ENCODE measurements at places on chromosomes 2 and 18.
A peak's percentile ranks its signal among the peaks of the same experiment; 100 is the strongest.

DNA sequence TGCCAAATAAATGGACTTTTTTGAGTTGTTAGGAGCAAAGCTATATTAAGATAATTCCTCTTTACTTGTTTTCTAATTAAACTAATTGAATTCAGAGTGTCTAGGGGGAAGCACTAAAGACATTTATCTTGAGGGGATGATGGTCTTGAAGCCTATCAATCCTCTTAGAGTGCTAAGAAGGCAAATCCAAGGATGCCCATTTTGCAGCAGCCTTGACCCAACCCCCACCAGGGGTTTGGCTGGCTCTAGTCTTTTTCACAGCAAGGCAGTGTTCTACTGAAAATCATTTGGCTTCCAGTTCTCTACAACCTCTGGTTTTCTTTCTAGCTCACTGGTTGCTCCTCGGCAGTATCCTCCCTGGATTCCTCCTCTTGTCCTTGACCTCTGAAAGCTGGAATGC lies 6.5 kb upstream of the RAX start:
- DNase-seq, result no peak

- DNase-seq, result no peak
Observed at GRCh38 chr2:226953826-226954225, 118.0 kb downstream of the RHBDD1 start.

GRCh38 chr18:75393721-75394120 lies 33.8 kb downstream of the SMIM21 start:
- DNase-seq, result no peak

DNA sequence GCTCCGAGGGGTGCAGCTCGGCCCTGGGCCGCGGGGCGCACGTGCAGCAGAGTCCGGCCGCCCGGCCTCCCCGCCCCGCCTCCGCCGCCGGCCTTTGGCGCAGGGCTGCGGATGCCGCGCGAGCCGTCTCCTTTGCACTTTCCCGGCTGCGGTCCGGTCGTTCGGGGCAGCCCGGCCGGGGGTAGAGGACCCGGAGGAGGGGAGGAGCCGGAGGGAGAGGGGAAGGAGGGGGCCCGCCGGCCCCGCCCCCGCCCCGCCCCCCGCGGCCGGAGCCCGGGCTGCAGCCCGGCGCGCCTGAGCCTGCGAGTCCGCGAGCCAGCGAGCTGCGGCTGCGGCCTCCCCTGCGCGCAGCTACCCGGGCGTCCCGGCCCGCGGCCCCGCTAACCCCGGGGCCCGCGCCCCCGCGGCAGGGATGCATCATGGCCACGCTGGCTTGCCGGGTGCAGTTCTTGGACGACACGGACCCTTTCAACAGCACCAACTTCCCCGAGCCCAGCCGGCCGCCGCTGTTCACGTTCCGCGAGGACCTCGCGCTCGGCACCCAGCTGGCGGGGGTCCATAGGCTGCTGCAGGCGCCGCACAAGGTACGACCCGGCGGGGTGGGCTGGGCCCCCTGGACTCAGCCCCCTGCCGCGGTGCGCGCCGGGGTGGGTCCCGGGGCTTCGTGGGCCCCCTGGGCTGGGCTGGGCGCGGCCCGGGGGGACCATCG lies at the start of gene FHOD3:
Gene FHOD3 (plus strand): TSS at position 297 of the 709 bp plus-strand sequence. CDS start 123 bp downstream, at position 420.
- DNase-seq, result peak; percentile 42

- no peak for DNase-seq
Observed at GRCh38 chr2:121349721-121350401, 64.9 kb upstream of the TFCP2L1 start.

DNA sequence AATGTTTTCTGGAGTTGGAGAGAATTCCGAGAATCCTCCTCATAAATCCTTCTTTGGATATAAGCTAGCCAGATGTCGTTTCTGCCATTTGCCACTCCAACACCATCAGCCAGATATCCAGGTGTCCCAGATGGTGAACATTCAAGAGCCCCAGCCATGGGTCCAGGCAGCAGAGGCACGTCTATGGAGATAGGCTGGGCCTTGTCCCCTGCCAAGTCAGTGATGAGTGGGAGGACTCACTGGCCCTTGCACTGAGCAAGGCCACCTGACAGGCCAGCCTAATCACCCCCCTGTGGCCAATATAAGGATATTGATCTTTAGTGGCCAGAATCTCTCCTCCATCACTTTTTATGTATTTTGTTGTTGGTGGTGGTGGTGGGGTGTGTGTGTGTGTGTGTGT lies 28.0 kb downstream of the ARID5A start:
- no peak for DNase-seq

DNA sequence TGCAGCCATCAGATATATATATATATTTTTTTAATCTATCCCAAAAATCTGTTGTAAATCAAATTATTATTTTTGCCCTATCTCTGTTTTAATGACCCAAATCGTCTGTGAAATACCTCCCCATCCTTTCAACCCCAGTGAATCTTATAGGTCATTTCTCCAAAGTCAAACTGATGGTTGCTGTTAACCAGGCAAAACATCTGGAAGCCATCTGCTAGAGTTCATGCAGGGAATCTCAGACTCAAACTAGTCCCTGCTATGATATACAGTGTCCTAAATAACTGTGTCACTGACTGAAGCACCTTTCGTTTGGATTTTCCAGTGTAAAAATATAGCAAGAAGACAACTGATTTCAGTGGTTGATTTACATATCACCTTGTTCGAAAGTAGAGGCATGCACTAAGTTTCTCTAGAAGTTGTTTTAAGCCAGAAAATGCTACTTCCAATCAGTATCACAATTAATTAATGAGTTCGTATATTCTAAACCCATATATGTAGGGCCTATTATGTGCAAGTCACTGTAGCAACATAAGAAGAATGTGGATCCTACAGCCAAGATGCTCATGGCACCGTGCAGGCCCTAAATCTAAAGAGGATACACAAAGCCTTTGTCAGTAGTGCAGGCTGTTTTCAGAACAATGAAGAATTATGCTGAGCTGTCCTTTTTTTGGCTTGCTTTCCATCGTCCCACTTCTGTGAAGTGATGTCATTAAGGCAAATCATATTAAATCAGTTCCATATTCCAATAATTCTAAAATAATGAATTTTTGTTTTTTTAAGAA lies 566.0 kb downstream of the STK39 start:
- no peak for DNase-seq

GRCh38 chr2:121309801-121310200 lies 24.8 kb upstream of the TFCP2L1 start:
- DNase-seq, result no peak

GRCh38 chr2:75278314-75278713 lies 79.0 kb upstream of the TACR1 start:
- DNase-seq, result no peak

DNA sequence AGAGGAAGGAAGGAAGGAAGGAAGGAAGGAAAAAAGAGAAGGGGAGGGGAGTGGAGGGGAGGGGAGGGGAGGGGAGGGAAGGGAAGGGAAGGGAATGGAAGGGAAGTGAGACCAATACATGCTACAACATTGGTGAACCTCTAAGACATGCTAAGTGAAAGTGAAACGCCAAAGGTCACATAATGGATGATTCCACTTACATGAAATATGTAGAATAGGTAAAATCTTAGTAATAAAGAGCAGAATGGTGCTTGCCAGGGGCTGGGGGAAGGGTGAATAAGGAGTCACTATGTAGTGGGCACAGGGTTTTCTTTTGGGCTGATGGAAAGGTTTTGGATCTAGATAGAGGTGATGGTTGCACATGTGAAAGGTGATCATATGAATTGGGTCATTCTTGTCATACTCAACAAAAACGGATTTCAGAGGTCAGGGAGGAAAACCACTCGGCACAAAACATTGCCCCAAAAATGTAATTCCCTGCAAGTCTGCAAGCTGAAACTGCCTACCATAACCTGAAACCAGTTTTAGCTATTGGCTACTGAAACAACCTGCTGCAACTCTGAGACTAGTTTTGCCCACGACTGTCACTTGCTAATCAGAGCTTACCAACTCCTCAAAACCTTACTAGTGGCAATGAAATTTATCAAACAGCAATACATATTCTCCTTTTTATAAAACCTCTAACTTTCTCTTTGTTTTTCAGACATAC lies 59.2 kb downstream of the CCDC141 start:
- no peak for DNase-seq

DNA sequence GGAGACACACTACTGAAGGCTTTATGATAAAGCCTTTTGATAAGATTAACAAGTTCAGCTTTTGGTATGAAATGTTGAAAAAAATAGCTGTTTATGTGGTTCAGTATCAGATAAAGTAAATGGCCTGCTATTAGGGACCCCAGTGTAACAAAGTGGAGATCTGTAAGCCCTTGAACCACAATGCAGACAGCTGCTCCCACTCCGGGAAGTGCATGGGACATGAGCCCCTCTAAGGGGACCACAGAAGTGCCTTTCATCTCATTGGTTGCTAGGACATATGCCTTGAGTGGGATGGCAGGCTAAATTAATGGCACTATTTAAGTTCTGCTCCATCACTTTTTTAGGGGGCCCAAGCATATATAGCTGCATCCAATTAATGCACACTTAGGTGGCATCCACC lies 167.6 kb upstream of the SOX11 start:
- no peak for DNase-seq

GRCh38 chr2:17680119-17680518 lies 73.5 kb downstream of the SMC6 start:
- DNase-seq, result no peak

GRCh38 chr2:45904267-45904945 lies 252.9 kb downstream of the PRKCE start:
- no peak for DNase-seq

DNA sequence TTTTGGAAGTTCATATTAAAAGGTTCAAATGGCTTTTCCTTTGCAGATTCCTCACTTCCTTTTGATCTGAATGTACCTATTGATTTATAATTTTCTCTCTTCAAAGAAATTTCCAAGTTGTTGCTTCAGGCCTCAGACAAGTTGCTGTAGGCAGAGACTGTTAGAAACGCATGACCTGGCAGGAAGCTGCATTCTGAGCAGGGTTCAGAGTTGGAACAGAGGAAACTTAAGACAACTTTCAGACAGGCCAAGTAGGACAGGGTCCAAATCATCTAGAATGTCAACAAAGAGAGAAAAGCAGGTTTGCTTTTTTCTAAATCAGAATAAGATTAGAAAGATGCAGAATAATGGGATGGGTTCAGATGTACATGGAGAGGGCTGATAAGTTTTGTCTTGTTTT lies 416.3 kb downstream of the LRP1B start:
- DNase-seq, result no peak

DNA sequence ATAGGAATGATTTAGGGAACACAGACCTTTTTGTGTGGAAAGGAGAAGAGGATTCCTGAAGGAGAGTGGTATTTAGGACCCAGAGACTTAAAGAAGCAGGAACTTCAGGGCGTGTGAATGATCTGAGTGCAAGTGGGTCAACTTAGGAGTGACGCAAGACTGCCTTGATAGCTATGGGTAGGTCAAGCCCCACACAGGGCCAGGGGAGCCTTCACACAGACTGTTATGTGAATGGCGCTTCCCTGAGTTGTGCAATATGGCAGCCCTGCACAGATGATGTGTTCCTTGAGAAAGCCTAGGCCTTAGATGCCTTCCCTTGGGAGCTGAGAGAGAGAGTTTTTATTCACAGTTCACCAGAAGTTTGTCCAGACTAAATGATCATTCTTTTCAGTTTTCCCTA lies 47.1 kb upstream of the IGFBP5 start:
- no peak for DNase-seq

DNA sequence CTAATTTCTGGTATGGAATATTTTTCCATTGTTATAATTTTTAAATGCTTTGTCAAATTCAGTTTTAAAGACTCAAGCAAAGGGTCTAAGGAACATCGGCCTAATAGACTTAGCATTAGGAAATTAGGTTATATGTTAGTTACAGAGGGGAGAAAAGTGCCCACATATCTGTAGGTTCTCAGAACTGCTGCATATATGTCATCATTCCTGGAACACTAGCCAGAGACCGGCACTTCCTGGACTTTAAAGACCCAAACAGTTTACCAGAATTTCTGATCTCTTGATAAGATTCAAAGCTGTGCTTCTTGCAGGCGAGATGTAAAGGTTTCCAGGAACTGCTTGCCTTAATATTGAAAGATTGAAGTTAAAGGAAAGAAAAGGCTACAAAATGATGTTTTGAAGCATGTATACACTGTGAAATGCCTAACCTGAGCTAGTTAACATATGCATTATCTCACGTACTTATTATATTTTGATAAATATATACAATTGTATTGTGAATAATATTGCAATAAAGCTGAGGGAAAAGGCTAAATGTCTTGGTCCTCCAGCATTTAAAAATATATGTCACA lies 993.6 kb downstream of the LRP1B start:
- no peak for DNase-seq

DNA sequence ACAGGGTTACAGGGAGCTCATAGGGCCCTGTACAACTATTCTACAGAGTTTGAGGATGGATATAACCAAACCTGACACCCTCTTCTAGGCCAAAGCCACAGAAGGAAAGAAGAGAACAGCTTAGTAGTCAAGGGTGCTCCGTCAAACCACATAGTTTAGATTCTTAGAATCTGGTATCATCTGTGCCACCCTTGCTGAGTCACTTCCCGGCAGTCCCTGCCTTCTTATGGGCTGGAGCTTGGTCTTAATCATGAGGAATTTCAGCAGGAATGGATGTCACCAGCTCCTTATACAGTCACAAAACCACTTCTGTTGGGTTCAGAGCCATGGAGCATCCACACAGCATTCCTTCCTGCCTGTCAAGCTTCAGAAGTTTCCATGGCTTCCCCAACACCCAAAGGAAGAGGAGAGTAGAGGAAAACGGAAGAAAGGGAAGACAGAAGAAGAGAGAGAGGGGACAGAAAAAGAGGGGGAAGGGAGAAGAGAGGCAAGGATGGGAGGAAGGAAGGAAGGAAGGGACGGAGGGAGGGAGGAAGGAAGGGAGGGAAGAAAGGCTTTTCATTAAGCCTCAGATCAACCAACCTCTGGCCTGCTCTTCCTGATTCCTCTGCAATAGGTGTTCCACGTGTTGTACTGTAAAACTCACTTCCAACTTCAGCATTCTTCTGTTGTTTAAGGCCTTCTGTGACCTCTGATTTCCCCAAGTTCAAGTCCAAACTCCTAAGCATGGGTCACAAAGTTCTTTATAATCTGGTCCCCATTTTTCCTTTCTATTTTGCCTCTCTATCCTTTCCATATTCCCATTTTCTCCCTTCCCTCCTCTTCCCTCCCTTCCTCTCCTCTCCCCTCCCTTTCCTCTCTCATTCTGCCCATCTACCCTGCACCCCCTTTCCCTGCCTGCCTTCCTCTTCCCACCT lies 246.1 kb upstream of the TNP1 start:
- DNase-seq, result no peak

Data from NCI-H774 (cell line).